ENCODE measurements at places on chromosomes 12 and 14. TPM values are rescaled to one million over a fixed set of nuclear protein-coding genes. Genes with fewer than 3 reads are reported as not detected.
A peak's percentile ranks its signal among the peaks of the same experiment; 100 is the strongest.

DNA sequence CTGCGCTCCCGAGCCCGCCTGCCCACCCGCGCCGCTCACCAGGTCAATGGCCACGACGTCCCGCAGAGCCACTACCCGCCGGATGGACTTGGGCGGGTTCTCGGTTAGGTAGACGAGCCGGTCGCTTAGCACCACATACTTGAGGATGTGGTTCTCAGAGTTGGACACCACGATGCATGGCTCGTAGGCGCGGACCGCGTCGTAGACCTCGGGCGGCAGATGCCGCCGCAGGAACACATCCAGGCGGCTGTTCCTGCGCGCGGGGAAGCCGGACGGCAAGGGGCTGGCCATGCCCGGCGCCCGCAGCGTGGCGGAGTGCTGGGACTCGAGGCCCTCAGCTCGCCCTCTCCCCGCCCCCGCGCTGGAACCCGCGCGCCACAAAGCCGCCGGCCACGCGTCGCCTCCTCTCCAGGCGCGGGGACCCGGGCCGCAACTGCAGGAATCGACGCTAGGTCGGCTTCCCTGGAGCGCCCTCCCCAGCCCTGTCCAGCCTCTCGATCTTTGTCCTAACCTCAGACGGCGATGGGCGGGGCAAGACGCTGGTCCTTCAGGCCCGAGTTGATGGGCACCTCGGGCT lies at the start of gene C12orf56:
Gene C12orf56, minus strand, starts transcription at position 484 of the 577 bp plus-strand sequence. Its CDS starts 193 bp downstream, at position 291.
- H3K4me1 ChIP-seq = no peaks in the 10 kb centered on the region
- no peak for DNase-seq
- peak within 1 kb of the TSS; percentile 11 for H3K4me3 ChIP-seq

DNA sequence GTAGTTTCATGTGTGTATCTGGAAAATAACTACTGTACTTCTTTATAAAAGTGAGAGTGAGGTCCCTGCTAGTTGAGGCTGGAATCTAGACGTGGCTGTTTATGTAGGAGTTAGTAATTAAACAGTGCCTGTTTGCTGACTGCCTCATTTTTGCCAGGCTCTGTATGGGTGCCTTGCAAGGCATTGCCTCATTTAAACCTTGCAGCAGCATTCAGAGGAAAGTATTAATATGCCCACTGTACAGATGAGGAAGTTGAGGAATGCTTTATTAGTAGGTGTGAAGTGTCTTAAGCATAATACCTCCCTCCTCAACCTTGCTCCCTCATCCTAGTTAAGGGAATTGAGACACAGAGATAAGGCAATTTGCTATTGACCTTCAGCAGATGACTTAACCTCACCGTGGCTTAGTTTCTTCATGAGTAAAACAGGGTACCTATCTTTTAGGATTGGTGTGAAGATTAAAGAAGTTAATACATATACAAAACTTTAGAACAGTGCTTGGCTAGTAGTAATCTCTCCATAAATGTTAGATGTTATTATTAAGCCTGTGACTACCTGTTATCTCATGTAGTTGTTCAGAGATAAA lies 28.7 kb downstream of the PPM1A start:
- H3K4me1 ChIP-seq = no peaks in the 10 kb centered on the region
- no peaks in the 10 kb centered on the region for H3K36me3 ChIP-seq
- no peaks in the 10 kb centered on the region for H3K27me3 ChIP-seq
- no peak for DNase-seq
- no peak overlapping the region for H3K4me3 ChIP-seq

DNA sequence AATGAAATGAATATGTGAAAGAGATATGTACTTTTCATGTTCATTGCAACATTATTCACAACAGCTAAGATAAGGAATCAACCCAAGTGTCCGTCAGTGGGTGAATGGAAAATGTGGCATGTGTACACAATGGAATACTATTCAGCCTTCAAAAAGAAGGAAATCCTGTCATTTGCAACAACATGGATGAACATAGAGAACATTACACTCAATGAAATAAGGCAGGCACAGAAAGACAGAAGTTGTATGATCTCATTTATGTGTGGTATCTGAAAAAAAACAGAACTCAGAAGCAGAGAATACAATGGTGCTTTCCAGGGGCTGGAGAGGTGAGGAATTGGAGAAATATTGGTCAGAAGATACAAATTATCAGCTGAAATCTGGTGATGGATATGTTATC lies 54.0 kb downstream of the TAOK3 start:
- no peak for DNase-seq
- no peaks in the 10 kb centered on the region for H3K4me1 ChIP-seq
- no peak overlapping the region for H3K4me3 ChIP-seq
- no peaks in the 10 kb centered on the region for H3K27me3 ChIP-seq
- H3K27ac ChIP-seq = no peak overlapping the region

- no peaks in the 10 kb centered on the region for H3K36me3 ChIP-seq
- H3K27me3 ChIP-seq = no peaks in the 10 kb centered on the region
- no peak overlapping the region for H3K4me3 ChIP-seq
- no peak overlapping the region for H3K27ac ChIP-seq
- DNase-seq = no peak
- H3K4me1 ChIP-seq = no peaks in the 10 kb centered on the region
Observed at GRCh38 chr12:94761559-94761958, 111.2 kb upstream of the TMCC3 start.

- H3K4me3 ChIP-seq = no peak overlapping the region
- H3K27ac ChIP-seq = no peak overlapping the region
- no peaks in the 10 kb centered on the region for H3K4me1 ChIP-seq
- no peaks in the 10 kb centered on the region for H3K27me3 ChIP-seq
- H3K36me3 ChIP-seq = no peaks in the 10 kb centered on the region
- DNase-seq = no peak
Observed at GRCh38 chr14:80669426-80669825, 272.1 kb downstream of the CEP128 start.

DNA sequence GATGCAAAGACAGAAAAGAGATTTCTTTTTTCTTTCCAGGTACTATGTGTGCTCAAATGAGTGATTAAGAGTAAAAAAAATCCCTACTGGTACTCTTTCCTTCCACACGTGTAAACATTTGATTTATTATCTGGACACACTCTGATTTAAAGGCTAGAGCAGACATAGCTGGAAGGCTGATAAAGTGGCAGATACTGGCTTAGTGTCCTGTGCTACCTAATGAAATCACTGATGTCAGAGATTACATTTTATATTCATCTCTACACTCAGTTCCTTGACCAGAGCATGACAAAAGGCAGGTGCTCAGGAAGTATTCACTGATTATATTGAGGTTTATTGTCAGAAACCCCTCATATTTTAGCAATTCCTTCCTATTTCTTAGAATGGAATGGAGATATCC lies 136.6 kb upstream of the SLC38A2 start:
- no peak for DNase-seq
- no peaks in the 10 kb centered on the region for H3K36me3 ChIP-seq
- no peak overlapping the region for H3K4me3 ChIP-seq
- no peak overlapping the region for H3K27ac ChIP-seq
- H3K4me1 ChIP-seq = no peaks in the 10 kb centered on the region
- H3K27me3 ChIP-seq = no peaks in the 10 kb centered on the region

The ART4 gene
- 25.8 TPM for total RNA-seq
